T-helper 22 cell (primary cell): ENCODE measurements at places on chromosomes 11 and 22.

DNA sequence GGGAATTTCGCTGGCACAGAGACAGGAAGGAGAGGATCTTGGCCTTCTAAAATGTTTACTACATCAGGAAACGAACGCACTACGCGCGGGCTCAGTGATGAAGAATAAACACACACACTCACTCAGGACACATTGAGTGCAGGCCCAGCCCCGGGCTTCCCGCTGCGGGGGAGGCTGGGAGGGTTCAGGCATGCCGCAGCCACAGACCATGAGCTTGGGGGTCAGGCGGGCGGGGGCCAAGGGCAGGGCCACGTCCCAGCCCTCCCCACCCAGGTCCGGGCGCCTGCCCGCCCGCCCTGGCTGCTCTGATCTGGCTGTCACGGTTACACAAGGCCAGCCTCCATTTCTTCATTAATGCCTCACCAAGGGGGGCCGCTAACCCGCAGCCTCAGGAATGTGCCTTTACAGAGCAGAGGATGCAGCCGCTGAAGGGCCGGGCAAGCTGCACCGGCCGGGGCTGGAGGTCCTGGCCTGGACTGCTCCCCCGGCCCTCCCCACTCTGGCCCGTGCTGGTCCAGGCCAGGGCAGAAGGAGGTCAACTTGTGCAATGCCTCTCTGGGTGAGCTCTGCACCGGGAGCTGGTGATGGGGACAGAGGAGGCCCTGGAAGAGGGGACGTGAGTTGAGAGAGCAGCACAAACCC, 41.7 kb downstream of the IGF2 start:
- DNase-seq, result no peak

DNA sequence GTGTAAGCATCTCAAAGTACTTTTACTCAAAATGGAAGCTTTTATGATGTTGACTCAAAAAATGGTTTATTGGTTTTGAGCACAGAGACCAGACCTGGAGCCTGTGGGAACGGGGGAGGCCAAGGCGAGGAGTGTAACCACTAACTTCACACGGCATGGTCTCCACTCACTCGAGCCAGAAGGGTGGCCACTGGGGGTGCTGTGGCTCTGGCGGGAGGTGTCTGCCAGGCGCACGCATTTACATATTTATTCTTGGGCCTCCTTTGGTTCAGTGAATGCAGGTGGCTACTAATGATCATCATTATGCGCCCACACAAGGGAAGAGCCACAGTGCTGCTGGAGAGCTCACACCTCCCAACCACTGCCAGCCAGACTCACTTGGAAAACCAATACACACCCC, 64.6 kb downstream of the FLRT1 start:
- no peak for DNase-seq

GRCh38 chr11:128670631-128671030, 23.2 kb upstream of the FLI1 start:
- DNase-seq, result no peak

GRCh38 chr11:43503417-43503816, 144.7 kb downstream of the TTC17 start:
- DNase-seq, result no peak

- no peak for DNase-seq
Observed at GRCh38 chr11:69655479-69656428, 14.8 kb downstream of the CCND1 start.

- no peak for DNase-seq
Observed at GRCh38 chr11:5737670-5738392, 1.6 kb downstream of the OR56B1 start.

DNA sequence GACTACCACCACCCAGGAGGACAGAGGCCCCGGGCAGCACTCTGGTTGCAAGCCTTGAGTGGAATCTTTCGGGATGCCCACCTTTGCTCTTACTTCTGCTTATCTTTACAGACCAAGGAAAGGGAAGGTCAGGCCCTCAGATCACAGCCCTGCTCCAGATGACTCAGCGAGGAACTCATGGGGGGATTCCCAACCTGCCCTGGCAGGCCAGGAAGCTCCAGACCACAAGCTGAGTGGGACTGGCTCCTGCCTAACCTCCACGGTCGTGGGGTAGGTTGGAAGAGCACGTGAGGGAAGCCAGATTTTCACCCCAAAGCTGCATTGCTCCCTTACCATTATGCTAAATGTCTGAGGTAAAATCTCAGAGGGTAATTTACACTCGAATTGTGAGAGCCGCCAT, 11.8 kb downstream of the TBC1D10A start:
- peak; percentile 69 for DNase-seq
